Stimulated activated CD4-positive, alpha-beta T cell treated with anti-CD3 and anti-CD28 coated beads, TNF-alpha, amount 100 ng/mL, for 24 hours (primary cell): ENCODE measurements at places on chromosomes 7 and 10.

DNA sequence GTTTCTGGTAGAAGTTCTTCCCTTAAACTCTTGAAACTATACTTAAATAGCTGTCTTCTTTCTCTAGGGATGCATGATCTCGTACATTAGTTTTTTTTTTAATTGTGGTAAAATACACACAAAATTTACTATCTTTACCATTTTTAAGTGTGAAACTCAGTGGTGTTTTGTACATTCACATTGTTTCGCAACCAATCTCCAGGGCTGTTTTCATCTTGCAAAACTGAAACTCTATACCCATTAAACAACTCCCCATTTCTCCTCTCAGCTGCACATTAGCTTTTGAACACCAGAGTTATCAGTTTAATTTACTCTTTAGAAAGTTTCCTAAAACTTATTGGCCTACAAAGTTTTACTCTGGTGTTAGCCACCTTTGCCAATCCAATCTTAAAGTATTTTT lies 45.5 kb upstream of the PRKAR2B start:
- no peak for DNase-seq

DNA sequence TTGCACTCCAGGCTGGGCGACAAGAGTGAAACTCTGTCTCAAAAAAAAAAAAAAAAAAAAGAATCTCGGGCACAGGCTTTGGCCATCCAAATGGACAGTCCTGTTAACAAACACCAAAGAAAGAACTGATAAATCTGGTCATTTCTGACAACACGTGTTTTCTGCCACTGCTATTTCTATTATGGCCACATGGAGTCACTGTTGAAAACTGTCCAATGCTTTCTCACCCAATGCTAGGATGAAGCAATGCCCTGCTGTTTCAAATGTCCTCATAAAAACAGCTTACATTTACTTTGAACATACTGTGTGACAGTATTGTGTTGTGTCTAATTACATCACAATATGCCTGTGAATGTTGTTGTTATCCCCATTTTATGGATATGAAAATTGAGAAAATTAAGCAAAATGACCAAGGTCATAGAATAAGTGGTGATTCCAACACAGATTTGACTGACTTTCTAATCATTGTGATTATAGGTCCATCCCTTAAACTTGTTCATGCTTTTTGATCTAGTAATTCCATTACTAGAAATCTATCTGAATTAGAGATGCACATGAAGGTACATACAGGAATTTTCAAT lies 19.9 kb upstream of the MAP3K8 start:
- DNase-seq: no peak

DNA sequence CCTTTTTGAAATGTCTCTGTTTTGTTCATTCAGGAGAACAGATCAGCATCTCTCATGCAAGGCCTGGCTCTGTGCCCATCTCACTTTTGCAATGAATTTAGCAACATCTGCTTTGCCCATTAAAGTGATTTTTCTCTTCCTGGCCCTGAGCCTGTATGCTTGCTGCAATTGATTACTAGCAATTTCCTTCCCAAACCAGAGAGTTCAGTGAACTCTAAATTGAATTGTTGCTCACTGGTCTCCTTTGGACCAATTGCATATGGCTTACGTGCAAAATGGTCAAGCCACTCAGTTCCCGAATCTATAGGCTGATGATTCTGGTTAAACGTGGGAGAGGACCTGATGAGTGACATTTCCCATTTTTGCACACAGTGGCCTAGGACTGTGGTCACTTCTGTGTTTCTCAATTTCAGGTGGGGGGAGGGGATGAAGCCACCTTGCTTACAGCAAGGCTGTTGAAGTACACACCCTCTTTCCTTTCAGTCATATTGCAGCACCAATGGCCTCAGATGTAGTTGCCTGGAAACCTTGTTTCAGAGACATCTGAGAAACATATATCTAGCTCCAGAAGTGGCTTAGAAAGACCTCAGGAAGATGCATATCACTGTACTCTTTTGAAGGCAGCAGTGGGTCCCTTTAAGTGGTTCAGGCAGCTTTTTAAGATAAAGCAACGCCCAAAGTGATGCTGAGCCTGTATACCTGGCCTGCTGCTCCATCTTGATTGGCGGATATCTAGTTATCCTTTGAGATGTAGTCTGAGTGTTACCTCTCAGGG lies 201.4 kb downstream of the PTEN start:
- DNase-seq: peak; percentile 14

DNA sequence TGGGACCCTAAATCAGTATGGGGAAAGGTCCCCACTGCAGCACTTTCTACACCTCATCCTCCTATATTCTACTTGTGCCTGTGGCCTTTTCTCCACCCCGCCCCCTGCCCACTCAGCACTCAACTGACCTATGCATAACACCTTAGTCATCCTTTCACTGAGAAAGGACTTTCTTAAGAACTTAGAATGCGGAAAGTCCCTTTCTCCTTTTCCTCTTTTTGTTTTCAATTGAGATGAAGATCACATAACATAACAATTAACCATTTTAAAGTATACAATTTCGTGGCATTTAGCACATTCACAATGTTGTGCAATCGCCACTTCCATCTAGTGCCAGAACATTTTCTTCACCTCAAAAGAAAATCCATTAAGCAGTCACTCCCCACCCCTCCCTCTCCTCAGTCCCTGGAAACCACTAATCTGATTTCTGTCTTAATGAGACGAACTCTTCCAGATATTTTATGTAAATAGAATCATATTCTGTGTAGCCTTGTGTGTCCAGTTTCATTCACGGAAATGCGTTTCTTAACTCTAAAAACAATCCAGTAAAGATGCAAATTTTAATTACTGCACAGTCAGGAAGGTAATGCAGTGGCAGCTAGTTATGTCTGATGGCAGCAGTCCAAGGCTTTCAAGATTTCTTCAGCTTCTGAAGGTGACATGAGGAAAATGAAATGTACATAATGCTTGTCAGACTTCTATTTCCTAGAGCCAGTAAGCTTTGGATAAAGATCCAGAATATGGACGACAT lies 41.7 kb downstream of the FAS start:
- peak; percentile 37 for DNase-seq
